ENCODE measurements at places on chromosomes 16 and 17.

- H3K27me3 ChIP-seq, result no peaks in the 10 kb centered on the region
- DNase-seq, result no peak
- H3K36me3 ChIP-seq, result peaks cover 30% of the 10 kb centered on the region
Measured at GRCh38 chr16:23134274-23134673, 15.0 kb downstream of the USP31 start.

DNA sequence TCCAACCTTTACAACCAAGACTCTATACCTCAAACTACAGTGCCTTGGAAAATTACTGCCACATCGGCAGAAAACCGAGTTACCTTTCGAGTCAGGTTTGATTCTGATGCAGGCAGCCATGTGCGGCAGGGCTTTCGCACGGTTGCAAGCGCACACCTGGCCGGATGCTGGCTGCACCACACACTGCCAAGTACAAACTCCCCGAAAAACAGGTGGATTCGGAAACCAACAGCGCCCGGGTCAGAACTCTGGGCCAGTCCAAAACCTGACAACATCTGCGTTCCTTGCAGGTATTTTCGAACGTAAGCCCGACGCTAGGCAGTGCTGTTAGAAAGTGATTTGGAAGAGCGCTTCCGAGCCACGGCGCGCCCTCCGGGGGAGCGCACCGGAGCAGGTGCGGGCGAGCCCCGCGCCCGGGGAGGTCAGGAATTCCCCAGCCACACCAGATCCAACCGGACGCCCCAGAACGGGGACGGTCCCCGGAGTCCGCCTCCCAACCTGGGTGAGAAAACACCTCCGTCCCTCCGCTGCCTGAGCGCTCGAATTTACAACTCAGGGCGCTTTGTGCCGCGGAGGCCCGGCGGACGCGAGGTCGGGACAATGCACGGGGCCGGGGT is 1.2 kb downstream of the USP7 start:
- peaks cover 50% of the 10 kb centered on the region for H3K4me1 ChIP-seq
- peak overlapping the region; percentile 99 for H3K4me3 ChIP-seq
- H3K27ac ChIP-seq, result peak overlapping the region; percentile 94
- peak; percentile 68 for DNase-seq
- H3K36me3 ChIP-seq, result no peaks in the 10 kb centered on the region

DNA sequence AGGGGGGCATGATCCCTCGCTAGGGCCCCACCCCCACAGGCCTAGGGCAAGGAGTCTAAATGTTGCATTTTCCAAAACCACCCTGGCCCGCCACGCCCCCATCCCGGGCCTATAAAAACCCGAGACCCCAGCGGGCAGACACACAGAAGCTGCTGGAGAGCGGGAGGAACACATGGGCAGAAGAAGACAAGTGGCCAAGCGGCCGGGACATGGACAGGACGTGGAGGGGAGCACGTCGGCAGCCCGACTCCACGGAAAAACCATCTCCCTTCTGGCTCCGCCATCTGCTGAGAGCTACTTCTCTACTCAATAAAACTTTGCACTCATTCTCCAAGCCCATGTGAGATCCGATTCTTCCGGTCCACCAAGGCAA is 34.1 kb upstream of the ENPP7 start:
- H3K27me3 ChIP-seq, result peaks cover 12% of the 10 kb centered on the region
- DNase-seq, result no peak

- H3K36me3 ChIP-seq, result peaks cover 15% of the 10 kb centered on the region
- H3K4me1 ChIP-seq, result peaks cover 26% of the 10 kb centered on the region
- no peaks in the 10 kb centered on the region for H3K27me3 ChIP-seq
- no peak overlapping the region for H3K4me3 ChIP-seq
- no peak for DNase-seq
- H3K27ac ChIP-seq, result peak overlapping the region; percentile 42
Measured at GRCh38 chr17:78039581-78039980, 81.1 kb downstream of the TNRC6C start.

GRCh38 chr16:85981826-85982562 is 83.0 kb downstream of the IRF8 start:
- H3K4me3 ChIP-seq, result no peak overlapping the region
- H3K36me3 ChIP-seq, result no peaks in the 10 kb centered on the region
- DNase-seq, result no peak
- peaks cover 2% of the 10 kb centered on the region for H3K27me3 ChIP-seq

DNA sequence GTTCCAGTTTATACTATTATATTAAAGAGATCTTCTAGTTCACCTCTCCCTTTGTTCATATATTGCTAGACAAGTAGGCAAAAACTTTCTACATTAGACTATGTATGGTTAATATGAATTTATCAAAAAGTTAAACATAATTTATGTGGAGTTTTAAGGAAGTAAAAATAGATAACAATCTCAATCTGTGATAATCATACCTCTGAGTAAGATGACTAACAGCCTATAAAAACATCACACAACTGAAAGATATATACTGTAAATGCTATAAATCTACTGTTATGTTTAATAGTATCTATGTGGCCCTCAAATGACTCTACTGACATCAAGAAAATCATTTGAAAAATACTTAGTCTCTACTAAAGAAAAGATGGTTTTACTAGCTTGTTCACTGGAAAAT is 37.1 kb downstream of the AP1G1 start:
- DNase-seq, result no peak
- H3K4me3 ChIP-seq, result no peak overlapping the region
- H3K36me3 ChIP-seq, result peaks cover 86% of the 10 kb centered on the region
- H3K27ac ChIP-seq, result no peak overlapping the region
- H3K4me1 ChIP-seq, result peaks cover 3% of the 10 kb centered on the region
- no peaks in the 10 kb centered on the region for H3K27me3 ChIP-seq

DNA sequence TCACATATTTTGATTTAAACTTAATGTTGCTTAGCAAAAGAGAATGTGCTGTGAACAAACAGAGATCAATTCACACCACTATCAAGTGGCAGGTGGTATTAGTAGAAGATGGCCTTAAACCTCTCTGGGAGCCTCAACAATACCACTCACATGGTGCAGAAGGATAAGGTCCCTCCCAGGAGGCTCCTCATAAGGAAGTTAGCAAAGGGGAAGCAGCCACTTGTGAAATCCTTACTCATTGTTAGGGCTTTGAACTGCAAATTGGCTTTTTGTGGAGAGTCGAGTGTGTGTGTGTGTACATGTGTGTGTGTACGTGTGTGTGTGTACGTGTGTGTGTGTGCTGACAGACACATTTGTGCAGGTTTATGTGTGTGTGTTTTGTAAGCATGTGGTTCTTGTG is 48.9 kb upstream of the ASIC2 start:
- no peak for DNase-seq
- no peak overlapping the region for H3K4me3 ChIP-seq
- no peak overlapping the region for H3K27ac ChIP-seq
- peaks cover 15% of the 10 kb centered on the region for H3K27me3 ChIP-seq
- H3K36me3 ChIP-seq, result no peaks in the 10 kb centered on the region

DNA sequence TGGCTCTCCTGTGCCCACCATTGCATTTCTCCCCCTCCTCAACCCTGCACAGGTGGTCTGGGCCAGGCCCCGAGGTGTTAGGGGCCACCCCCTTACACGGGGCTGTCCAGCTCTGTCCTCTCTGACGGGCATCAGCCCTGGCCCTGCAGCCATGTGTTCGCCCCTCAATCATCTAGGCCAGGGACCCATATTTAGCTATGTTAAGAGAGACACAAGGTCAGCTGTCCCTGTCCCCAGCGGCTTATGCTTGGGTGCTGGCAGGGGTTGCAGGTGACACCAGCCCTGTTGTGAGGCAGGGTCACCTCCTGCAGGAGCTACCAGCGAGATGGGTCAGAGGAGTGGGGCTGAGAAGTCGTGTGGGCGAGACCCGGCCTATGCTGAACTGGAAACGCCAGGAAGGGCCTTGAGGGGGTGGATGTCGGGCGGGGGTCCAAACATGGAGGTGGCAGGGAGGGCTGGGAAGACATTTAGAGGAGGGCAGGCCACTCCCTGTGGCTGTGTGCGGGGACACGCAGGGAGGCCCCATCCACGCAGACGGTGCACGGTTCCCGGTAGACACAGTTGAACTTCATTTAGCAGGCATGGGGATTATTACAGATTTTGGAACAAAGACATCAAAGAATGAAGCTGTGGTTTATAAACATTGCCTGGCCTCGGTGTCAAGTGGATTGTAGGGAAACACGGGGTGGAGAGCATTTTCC is 133.2 kb upstream of the CHMP6 start:
- DNase-seq, result no peak
- peaks cover 5% of the 10 kb centered on the region for H3K36me3 ChIP-seq
- no peak overlapping the region for H3K27ac ChIP-seq
- H3K27me3 ChIP-seq, result no peaks in the 10 kb centered on the region
- peaks cover 32% of the 10 kb centered on the region for H3K4me1 ChIP-seq
